NCI-H2029 (cell line): ENCODE measurements at places on chromosomes 11 and 22.

DNA sequence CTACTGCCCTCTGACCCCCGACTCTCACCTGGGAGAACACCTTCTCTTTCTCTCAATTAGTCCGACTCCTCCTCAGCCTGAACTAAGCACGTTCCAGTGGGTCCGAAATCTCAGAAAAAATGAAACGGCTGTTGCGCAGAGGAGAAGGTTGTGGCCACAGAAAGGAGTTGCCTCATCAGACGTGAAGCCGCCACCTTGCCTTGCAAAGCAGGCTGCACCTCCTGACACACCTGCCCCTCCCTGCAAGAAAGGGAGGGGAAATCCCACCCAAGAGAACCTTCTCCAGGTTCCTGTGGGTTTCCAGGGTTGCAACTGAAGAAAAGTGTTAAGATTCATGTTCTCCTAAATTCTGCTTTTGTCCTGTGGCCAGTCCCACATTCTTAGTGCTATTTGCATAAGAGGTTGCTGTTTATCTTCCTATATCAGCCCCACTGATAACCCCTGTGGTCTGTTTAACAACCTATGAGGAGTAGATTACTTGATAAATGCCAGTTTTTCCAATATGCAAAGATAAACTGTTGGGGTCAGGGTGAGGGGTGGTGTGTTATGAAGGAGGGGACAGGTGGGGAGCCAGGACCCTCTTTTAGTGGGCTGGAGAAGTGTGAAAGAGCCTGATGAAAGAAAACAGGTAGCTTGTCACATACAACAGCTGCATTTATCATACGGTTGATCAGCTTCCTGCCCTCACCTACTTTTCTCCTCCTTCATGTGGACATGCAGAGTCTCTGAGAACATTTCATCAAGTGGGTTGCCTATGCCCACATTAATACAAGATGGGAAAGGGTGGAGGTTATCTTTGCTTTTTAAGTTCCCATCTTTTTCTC is 18.2 kb downstream of the ZBTB16 start:
- DNase-seq = peak; percentile 40

DNA sequence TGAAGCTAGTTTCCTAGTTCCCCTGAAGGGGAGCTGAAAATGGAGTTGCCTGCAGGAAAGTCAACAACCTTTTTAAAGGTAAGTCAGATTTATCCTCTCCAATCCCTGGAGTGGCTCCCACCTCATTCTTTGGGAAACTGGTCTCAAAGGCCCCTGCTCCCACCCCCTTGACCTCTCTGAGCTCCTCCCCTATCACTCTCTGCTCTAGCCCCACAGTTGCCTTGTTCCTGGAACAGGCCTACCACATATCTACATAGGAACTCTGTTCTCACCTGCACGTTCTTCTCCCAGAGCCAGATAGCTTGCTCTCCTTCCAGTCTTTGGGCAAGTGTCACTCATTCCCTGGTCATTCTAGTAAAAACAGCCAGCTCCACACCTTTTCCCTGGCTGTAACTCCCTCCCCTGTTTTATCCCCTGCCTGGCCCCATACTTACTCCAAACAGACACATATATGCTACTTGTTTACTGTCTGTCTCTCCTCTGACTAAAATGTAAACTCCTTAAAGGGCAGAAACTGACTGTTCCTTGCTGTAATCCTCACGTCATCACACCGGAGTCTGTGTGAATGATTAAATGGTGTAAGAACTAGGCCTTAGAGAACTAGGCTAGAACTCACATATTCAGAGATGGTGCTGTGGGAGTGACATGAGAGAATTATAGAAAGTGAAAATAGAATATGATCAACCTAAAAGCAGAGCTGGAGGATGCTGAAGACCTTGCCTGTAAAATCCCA is 53.3 kb downstream of the TCF20 start:
- no peak for DNase-seq

DNA sequence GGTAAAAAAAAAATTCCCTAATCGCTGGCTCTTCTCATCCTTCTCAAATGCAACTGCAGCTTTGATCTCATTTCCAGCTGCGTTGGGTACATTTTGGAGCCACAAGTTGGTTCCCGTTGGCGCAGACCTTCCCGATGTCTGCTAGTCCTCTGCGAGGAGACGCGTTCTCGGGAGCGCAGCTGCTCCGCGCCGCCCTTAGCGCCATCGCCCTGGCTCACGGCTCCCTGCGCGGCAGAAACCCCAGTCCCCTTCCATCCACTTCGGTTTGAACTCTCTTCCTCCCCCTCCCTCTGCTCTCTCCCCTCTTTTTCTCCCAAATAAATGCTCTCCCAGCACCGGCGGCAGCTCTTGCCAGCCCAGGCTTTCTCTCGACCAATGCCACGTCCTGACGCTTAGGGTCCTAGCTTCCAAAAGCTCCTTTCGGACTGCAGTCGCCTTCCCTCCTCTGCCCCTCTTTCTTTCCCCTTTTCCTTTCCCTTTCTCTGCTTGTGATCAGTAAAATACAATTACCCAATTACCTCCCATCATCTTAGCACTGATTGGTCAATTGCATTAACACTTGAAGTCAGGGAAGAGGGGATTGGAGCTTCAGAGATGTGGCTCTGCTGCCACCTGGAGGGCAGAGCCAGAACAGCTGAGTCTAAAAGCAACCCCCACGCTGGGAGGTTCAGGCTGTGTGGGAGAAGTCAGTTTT is 1165.7 kb downstream of the LRRC4C start:
- DNase-seq = peak; percentile 50

GRCh38 chr22:32794449-32795213 is 6.9 kb upstream of the TIMP3 start:
- DNase-seq = no peak

DNA sequence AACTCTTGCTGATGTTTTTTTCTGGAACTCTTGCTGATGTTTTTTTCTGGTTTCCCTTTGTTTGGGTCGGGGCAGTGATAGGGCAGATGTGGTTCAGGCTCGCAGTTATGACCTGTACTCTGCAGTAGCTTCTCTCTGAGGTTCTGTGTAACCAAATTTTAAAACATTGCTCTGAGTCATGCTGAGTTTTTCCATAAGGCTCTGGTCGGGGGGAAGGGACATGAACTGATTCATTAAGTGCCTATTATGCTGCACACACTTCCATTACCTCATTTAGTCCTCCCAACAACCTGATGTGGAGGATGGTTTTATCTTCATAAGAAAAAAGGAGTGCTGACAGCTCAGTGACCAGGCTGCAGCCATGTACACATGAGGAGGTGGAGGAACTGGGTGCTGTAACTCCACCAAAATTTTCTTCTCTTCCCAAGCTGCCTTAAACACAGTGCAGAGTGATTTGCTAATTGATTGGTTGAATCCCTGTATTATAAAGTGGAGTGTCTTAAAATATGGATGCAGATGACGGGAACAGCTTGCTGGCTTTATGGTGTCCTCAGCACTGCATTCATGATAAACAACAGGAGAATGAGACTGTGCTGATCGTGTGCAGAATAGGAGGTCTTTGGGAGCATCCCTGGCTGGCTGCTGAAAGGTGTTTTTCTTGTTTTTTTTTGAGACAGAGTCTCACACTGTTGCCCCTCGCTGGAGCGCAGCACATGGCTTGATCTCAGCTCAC is 19.1 kb downstream of the TNRC6B start:
- DNase-seq = no peak

DNA sequence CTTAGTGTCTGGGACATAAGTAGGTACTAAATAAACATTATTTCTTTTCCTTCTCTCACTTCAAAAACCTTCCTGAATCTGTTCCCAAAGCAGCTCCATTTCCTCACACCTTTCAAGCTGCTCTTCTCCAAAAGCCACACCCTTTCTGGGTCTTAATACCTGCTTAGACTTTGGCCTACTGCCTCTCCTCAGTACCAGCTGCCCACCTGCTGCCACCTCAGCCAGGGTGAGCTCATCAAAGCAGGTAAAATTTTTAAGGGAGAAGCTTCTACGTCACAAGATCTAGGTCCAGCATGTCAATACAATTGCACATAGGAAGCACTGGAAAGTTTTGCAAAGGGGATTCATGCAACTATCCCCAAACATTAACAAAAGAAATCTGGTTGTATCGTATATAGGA is 108.4 kb downstream of the RPL27A start:
- DNase-seq = no peak

- DNase-seq = no peak
Observed at GRCh38 chr22:43928468-43928867, 4.9 kb downstream of the PNPLA3 start.

GRCh38 chr11:197741-198235 is 4.9 kb downstream of the SCGB1C1 start:
- DNase-seq = no peak

DNA sequence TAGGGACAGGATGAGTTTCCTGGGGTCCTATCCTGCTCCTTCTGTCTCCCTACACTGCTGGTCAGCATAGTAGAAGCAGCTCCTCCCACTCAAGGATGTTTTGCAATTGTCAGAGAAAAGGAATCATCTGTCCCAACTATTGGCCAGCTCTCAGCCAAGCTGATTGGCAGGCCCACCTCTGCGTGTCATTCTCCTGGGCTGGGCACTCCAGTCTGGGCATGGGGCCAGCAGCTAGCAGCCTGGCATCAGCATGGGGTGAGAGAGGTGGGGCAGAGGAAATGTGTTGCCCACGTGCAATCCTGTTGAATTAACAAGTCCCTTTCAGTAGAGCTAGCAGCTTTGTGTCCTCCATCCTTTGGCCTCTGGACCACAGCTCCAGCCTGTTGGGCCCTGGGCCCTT is 14.1 kb downstream of the ANKK1 start:
- peak; percentile 97 for DNase-seq

- no peak for DNase-seq
Observed at GRCh38 chr11:92804388-92804966, 165.0 kb upstream of the MTNR1B start.

- no peak for DNase-seq
Observed at GRCh38 chr22:36253523-36254490, 874 bp downstream of the APOL1 start.

DNA sequence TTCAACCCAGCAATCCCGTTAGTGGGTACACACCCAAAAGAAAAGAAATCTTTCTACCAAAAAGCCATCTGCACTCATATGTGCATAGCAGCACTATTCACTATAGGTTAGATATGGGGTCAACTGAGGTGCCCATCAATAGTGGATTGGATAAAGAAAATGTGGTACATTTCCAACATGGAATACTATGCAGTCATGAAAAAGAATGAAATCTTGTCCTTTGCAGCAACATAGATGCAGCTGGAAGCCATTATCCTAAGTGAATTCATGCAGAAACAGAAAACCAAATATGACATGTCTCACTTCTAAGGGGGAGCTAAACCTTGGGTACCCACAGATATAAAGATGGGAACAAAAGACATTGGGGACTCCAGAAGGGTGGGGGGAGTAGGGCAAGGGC is 1.9 kb upstream of the ARHGAP8 start:
- DNase-seq = no peak

GRCh38 chr22:22058633-22059290 is 76.2 kb upstream of the TOP3B start:
- no peak for DNase-seq

DNA sequence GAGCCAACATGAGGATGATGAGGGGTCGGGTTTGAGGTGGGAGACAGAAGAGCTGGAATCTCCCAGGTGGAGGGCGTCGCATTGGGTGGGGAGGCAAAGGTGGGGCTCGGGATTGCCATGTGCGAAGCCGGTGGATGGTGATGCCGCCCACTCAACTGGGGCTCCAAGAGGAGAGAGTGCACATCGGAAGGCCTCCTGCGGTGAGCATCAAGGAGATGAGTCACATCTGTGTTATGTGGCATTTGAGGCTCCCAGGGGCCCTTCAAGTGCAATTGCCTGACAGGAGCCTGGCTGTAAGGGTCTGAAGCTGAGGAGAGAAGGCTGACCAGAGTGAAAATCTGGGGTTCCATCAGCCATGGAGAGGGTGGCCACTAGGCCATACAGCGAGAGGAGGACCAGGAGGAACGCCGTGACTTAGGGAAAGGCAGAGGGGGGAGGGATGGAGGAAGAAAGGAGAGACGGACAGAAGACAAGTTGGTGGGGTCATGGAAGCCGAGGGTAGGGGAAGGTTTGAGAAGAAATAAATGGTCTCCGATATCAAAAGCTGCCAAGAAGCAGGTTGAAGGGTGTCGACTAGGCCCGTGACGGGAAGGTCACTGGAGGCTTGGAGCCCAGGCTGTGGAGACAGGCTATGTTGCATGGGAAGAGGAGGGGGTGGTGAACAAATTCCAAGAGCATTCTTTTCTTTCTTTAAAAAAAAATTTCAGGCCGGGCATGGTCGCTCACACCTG is 21.3 kb downstream of the RASD2 start:
- no peak for DNase-seq

GRCh38 chr11:75246006-75246670 is 5.6 kb downstream of the TPBGL start:
- DNase-seq = no peak

DNA sequence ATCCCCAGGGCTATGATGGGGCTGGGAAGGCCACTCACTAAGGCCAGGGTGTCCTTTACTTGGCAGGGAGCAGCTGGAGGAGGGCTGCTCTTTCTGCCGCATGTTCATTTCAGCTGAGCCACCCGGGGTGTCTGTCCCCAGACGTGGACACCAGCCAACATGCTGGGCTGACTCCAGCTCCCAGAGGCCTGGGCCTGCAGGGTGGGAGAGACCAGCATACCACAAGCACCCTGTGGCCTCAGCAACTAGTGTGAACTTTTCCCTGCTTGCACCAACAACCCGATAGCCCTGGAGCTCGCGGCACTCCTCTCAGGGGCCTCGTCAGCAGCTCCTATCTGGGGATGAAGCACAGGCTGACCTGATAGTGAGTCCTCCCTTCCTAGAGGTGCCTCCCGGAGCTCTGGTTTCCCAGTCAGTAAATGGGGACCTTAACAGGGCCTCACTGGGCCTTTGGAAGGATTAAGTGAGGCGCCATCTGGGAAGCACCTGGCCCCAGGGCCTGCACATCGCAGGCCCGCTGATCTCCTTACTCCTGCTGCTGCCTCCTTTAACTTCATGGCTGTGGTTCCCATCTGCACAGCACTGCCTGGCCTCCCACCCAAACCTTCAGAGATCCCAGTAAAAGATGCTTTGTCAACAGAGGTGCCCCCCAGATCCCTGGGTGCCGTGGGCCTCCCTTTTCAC is 83.4 kb downstream of the GALNT18 start:
- DNase-seq = no peak

DNA sequence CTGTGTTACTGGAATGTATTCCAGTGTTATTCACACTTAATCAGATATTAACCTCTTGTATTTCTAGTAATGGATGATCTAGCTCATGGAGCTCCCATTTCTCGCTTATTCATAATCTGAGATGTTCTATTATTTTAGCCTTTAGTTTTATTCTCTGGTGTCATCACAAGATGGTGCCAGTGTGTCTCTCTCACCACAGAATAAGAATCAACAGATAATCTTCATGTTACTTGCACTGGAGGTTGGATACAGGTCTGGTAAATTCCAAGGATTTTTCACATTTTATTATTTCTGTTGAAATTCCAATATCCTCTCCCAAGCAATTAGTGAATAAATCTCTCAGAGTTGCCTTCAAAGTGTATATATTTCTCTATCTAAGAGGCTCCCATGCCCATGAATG is 74.6 kb downstream of the CASP12 start:
- no peak for DNase-seq

- DNase-seq = no peak
Observed at GRCh38 chr11:134461621-134462020, 49.6 kb upstream of the B3GAT1 start.
